K562 (cell line): ENCODE measurements at places on chromosomes 2 and 18.

GRCh38 chr2:17191223-17191622 is 327.0 kb downstream of the RAD51AP2 start:
- H3K27me3 ChIP-seq: peaks cover 3% of the 10 kb centered on the region
- no peaks in the 10 kb centered on the region for H3K36me3 ChIP-seq
- no peak for DNase-seq
- no peak overlapping the region for H3K4me3 ChIP-seq
- H3K27ac ChIP-seq: no peak overlapping the region

GRCh38 chr2:40466332-40466906 is 14.5 kb upstream of the SLC8A1 start:
- no peaks in the 10 kb centered on the region for H3K27me3 ChIP-seq
- no peaks in the 10 kb centered on the region for H3K36me3 ChIP-seq
- no peak for DNase-seq
- H3K4me1 ChIP-seq: no peaks in the 10 kb centered on the region

GRCh38 chr18:43405097-43405496 is 127.8 kb upstream of the SYT4 start:
- H3K36me3 ChIP-seq: no peaks in the 10 kb centered on the region
- no peak for DNase-seq
- no peaks in the 10 kb centered on the region for H3K4me1 ChIP-seq
- no peaks in the 10 kb centered on the region for H3K27me3 ChIP-seq

DNA sequence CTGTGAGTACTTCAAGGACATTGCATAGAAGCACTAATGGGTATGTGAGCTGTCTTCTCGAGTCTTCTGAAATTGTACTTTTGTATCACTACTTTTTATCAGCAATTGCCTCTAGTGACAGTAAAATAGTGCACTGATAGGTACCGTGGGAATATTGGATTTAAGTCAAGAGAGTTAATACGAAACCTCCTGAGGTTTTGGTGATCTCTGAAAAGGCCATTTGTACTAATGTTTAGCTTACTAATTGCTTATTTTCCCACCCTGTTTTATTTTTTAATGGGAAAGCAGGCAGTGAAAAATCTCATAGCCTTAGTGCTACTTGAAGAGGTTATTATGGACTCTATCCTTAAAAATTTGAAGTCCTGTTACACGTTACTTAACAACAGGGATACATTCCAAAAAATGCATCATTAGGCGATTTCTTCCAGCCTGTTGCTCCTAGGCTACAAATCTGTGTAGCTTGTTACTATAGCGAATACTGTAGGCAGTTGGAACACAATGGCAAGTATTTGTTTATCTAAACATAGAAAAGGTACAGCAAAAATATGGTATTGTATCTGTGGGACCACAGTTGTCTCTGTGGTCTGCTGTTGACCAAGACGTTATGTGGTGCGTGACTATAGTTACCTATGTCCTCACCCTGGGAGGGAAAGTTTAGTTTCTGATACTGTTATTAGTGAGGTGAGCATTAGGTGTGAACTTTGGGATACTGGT is 65.9 kb downstream of the CAB39 start:
- H3K4me3 ChIP-seq: no peak overlapping the region
- H3K27me3 ChIP-seq: no peaks in the 10 kb centered on the region
- DNase-seq: no peak
- no peak overlapping the region for H3K27ac ChIP-seq
- H3K4me1 ChIP-seq: peaks cover 20% of the 10 kb centered on the region; the same call in 2 of the 3 replicates
- peaks cover 80% of the 10 kb centered on the region; the same call in 2 of the 3 replicates for H3K36me3 ChIP-seq

GRCh38 chr2:159650574-159650973 is 34.2 kb upstream of the BAZ2B start:
- no peak overlapping the region for H3K27ac ChIP-seq
- H3K4me1 ChIP-seq: no peaks in the 10 kb centered on the region; the same call in 2 of the 3 replicates
- no peak for DNase-seq
- no peaks in the 10 kb centered on the region for H3K36me3 ChIP-seq
- no peak overlapping the region for H3K4me3 ChIP-seq
- no peaks in the 10 kb centered on the region for H3K27me3 ChIP-seq

- H3K4me1 ChIP-seq: no peaks in the 10 kb centered on the region
- no peak overlapping the region for H3K27ac ChIP-seq
- no peaks in the 10 kb centered on the region for H3K36me3 ChIP-seq
- H3K27me3 ChIP-seq: no peaks in the 10 kb centered on the region
- no peak for DNase-seq
Observed at GRCh38 chr2:162480067-162480466, 136.1 kb downstream of the GCA start.

DNA sequence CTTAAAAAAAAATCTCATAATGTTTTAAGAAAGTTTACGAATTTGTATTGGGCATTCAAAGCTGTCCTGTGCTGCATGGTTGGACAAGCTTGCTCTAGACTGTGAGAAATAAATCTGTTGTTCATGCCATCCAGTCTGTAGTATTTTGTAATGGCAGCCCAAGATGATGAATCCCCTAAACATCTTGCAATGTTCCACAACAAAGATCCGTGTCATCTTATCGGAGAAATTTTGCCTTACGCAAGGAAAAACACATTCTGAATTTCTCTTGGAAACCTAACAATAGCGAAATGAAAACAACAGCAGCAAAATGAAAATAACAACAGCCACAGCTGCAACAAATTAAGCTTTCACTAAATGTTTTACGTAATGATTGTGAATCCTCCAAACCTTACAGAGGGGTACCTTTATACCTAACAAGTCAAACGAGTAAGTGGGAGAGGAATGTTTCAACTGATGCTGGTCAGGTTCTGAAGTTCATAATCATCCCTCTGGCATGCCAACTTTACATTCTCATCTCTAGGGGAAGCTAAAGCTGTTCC is 76.1 kb upstream of the RNU4ATAC start:
- peaks cover 60% of the 10 kb centered on the region for H3K36me3 ChIP-seq
- no peak for DNase-seq
- H3K4me3 ChIP-seq: no peak overlapping the region
- peaks cover 5% of the 10 kb centered on the region; the same call in 1 of the 3 replicates for H3K4me1 ChIP-seq
- no peaks in the 10 kb centered on the region for H3K27me3 ChIP-seq

DNA sequence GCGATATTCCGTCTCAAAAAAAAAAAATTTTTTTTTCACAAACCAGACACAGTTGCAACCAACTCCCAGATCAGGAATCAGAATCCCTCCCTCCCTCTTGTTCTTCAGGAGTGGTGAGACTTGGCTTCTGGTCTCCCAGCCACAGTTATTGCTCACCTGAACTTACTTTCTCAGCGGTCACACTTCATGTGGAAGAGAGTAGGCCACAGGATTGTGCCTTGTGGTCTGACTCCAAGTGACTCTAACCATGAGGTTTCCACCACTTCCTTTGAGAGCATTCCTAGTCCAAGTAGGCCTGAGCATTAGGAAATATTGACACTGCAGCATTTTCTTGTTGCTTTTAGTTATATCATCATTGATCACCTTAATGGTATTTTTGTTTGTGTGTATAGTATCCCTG is 12.1 kb downstream of the FMNL2 start:
- no peak for DNase-seq
- peaks cover 9% of the 10 kb centered on the region; the same call in 1 of the 2 replicates for H3K27me3 ChIP-seq
- no peaks in the 10 kb centered on the region for H3K4me1 ChIP-seq
- H3K27ac ChIP-seq: no peak overlapping the region

DNA sequence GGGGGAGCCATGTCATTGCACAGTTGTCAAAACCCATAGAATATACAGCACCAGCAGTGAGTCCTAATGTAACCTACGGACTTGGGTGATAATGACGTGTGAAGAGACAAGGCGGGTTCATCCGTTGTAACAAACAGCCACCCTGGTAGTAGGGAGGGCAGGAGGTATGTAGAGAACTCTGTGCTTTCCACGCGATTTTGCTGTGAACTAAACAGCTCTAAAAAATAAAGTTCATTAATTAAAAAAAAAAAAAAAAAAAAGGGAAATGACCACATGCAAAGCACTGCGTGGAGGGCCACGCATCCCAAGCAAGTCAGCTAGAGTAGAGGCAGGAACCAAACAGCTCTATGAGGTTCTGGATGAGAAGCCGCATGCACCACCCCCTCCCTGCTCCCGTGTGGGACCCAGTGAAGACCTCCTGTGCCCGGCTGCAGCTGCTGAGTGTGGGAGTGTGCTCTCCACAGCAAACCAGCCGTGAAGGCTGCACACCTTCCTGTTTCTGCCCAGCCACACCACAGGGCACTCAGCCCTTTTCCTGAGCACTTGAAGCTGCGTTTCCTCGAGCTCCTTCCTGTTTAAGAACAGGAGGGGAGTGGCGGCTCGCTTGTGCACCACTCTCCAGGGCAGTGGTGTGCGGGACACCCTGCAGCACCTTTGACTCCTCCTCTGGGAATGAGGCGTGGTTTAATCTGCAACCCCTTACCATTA is 65.6 kb downstream of the ODC1 start:
- no peak overlapping the region for H3K27ac ChIP-seq
- DNase-seq: no peak
- no peaks in the 10 kb centered on the region for H3K27me3 ChIP-seq
- H3K36me3 ChIP-seq: no peaks in the 10 kb centered on the region

- no peak for DNase-seq
- no peaks in the 10 kb centered on the region for H3K27me3 ChIP-seq
- no peaks in the 10 kb centered on the region for H3K4me1 ChIP-seq
- H3K36me3 ChIP-seq: peaks cover 81% of the 10 kb centered on the region
Observed at GRCh38 chr2:54659527-54659926, 63.9 kb upstream of the EML6 start.

DNA sequence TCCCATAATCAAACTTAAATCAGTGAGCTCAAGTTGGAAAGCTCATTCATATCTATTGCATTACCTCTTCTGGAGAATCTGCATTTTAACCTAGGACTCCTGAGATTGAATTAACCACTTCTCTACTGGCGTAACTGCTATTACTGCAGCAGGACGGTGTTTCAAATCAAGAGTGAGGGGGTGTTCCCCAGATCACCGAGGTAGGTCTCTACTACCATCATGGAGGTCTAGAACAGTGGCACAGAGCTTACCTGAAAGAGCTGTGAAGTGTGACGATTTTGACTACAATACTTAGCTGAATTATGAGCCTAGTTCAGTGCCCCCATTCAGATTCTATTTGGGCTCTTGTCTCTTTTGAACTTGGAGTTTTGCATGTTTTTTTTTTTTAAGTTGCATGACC is 119.5 kb downstream of the POLE4 start:
- no peak overlapping the region for H3K4me3 ChIP-seq
- no peak for DNase-seq
- no peaks in the 10 kb centered on the region for H3K36me3 ChIP-seq
- peaks cover 3% of the 10 kb centered on the region; the same call in 1 of the 3 replicates for H3K27me3 ChIP-seq
- no peaks in the 10 kb centered on the region for H3K4me1 ChIP-seq
- no peak overlapping the region for H3K27ac ChIP-seq

DNA sequence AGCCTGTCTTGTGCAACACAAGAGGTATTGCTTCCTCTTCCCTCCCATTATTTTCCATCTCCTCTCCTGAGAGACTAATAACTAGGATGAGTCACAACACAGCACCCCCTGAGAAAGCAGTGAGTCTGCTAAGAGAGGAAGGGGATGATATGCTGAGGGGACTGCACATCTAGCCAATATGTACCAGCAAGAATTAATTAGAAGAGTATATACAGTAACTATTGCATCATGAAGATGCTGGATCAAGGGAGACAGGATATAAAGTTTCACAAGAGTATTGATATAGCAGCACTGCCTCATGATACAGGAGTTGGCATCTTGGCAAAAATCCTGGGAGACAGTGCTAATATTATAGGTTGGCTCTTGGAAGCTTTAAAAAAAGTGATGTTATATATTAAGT is 289.9 kb upstream of the RBMS1 start:
- H3K27me3 ChIP-seq: no peaks in the 10 kb centered on the region
- no peaks in the 10 kb centered on the region for H3K4me1 ChIP-seq
- no peak overlapping the region for H3K4me3 ChIP-seq
- no peak for DNase-seq

DNA sequence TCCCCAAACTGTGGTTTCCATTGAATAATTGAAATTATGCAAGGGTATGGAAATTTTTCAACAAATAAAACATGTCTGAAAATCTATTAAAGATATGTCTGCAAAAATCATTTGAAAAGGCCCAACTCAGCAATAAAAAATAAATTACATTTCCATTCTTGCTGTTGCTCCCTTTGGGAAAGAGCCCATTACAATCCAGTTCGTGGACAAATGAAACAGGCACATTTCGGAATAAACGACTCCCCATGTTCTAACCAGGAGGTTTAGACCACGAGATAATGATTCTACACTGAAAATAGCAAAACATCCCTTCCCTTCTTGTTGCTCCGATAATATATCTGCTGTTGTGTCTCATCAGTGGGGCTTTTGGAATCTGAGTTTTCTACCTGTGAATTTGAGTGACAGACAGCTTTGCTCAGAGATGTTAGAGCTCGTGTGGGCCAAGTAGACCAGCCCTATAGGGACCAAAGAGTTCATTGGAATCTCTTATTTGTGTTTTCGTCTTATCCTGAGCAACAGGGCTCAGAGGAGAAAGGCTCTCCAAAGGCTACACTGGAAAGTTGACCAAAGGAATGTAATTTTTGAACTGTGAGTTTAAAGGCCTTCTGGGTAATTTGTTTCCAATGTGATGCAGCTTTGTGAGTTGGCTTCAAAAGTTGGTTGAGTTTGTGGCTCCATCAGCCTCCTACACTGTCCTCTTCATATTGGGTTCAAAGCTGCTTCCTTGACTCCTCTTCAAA is 119.5 kb downstream of the ACTR3 start:
- H3K27ac ChIP-seq: no peak overlapping the region
- H3K36me3 ChIP-seq: no peaks in the 10 kb centered on the region
- H3K4me1 ChIP-seq: no peaks in the 10 kb centered on the region
- no peak for DNase-seq

GRCh38 chr18:58842978-58843687 is 21.5 kb upstream of the ZNF532 start:
- no peak overlapping the region for H3K27ac ChIP-seq
- no peaks in the 10 kb centered on the region for H3K4me1 ChIP-seq
- no peak overlapping the region for H3K4me3 ChIP-seq
- peaks cover 14% of the 10 kb centered on the region for H3K27me3 ChIP-seq
- H3K36me3 ChIP-seq: no peaks in the 10 kb centered on the region

DNA sequence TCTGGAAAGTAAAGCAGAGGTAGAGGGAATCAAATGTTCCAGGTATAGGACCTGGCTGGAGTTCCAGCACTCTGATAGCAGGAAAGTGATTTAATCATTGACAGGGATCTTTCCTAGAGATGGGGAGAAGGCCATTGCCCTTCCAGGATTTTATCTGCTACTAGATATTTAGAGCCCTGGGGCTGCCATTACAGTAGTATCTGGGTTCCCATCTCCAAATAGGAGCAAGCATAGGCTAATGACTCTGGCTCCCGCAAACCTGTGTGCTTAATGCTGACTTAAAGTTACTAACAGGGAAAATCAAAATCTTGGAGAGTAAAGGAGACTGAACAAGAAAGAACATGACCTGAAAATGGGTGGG is 297.6 kb upstream of the CCDC68 start:
- H3K27me3 ChIP-seq: no peaks in the 10 kb centered on the region
- no peak overlapping the region for H3K4me3 ChIP-seq
- H3K36me3 ChIP-seq: 0 out of 3 replicates have a peak, but pooled peaks cover 4% of the 10 kb centered on the region
- DNase-seq: no peak
- H3K27ac ChIP-seq: no peak overlapping the region

DNA sequence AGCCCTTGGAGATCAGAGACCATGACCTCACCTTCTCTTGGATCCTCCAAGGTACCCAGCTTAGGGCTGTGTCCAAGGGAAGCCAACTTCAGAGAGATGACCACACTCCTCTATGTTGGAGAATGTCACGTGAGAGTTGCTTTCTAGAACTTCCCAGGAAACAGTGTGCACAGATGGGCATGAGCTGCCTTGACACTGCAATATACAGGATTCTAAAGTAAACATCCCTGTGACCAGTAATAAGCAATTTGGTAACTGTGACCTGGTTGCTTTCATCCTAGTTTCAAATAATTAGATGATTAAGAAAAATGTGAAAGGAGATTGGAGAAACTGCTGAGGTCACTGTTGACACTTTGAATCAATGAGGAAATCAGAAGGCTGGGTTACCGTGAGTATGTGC is 181.1 kb upstream of the EPAS1 start:
- DNase-seq: no peak
- H3K4me1 ChIP-seq: no peaks in the 10 kb centered on the region
- H3K36me3 ChIP-seq: no peaks in the 10 kb centered on the region
- H3K27me3 ChIP-seq: no peaks in the 10 kb centered on the region; the same call in 1 of the 3 replicates
- H3K4me3 ChIP-seq: no peak overlapping the region
